Prostate gland (tissue), 2 donors: ENCODE measurements at places on chromosomes 7 and 10.
A peak's percentile ranks its signal among the peaks of the same experiment; 100 is the strongest.

- no peak for DNase-seq
- H3K4me1 ChIP-seq, result no peaks in the 10 kb centered on the region
- no peak overlapping the region for H3K4me3 ChIP-seq
- no peaks in the 10 kb centered on the region for H3K27me3 ChIP-seq
These were observed 688.9 kb downstream of the PHTF2 start for GRCh38 chr7:78487464-78487863.

GRCh38 chr7:66036788-66037187 is 38.8 kb upstream of the ASL start:
- no peaks in the 10 kb centered on the region for H3K27me3 ChIP-seq
- H3K36me3 ChIP-seq, result no peaks in the 10 kb centered on the region
- no peak overlapping the region for H3K4me3 ChIP-seq

GRCh38 chr7:84043661-84044191 is 150.9 kb downstream of the SEMA3A start:
- DNase-seq, result no peak
- H3K36me3 ChIP-seq, result no peaks in the 10 kb centered on the region
- H3K27ac ChIP-seq, result no peak overlapping the region
- H3K4me3 ChIP-seq, result no peak overlapping the region
- H3K27me3 ChIP-seq, result no peaks in the 10 kb centered on the region
- H3K4me1 ChIP-seq, result no peaks in the 10 kb centered on the region

DNA sequence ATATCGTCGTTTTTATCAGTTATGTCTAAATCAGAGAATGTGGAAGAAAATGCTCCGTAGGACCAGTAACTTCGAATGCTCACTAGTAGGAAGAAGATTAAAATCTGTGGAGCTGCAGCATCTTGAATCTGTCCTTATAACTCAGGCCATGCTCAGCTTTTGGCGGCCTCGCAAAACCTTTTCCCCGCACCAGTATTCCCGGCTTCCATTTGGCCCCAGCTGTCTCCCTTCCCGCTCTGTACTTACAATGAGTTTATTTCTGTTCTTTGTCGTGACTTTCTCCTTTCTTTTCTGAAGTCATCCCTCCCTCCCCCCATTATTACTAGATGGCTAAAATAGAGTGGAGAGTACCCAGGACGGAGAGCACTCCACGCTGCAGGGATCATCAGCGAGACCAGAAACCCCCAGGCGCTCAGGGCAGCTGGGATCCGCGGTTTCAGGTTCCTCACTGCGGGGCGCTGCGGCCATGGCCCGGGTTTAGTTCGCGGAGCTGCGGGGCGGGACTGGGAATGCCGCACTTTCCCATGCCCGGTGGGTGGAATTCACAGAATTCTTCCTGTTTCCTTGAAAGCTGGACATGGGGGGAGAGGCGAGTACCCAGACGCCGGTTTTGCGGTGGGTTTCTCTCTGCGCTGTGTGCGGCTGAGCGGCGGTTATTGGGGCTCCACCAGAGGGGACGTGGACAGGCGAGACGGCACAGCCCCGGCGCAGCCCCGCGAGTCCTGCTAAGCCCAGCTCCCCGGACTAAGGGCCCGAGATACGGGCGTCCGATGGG is 183.5 kb downstream of the POM121L12 start:
- H3K36me3 ChIP-seq, result no peaks in the 10 kb centered on the region
- DNase-seq, result no peak
- H3K4me1 ChIP-seq, result no peaks in the 10 kb centered on the region
- no peak overlapping the region for H3K27ac ChIP-seq
- peak overlapping the region; percentile 7 for H3K4me3 ChIP-seq
- H3K27me3 ChIP-seq, result no peaks in the 10 kb centered on the region

DNA sequence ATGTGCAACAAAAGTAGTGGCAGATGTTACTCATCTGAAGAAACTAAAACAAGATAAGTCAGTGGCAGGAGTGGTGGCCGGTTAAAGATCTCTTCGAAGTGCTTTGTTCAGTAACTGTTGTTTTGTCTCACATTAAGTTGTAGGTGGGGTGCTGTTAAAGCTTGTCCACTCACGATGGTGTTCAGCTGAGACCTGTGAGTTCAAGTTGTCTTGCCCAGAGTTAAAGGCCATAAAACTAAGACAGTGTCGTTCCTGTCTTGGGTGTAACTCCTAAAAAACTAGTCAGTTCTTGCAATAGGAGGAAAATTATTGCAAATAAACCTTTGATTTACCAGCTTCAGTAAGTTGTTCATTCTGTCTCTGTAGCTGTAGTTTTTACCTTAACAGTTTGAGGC is 857 bp upstream of the FOXP2 start:
- H3K4me3 ChIP-seq, result no peak overlapping the region
- H3K27me3 ChIP-seq, result no peaks in the 10 kb centered on the region
- H3K27ac ChIP-seq, result no peak overlapping the region
- peak; percentile 8 for DNase-seq
- no peaks in the 10 kb centered on the region for H3K4me1 ChIP-seq

- no peak overlapping the region for H3K27ac ChIP-seq
- H3K36me3 ChIP-seq, result no peaks in the 10 kb centered on the region
- H3K4me3 ChIP-seq, result no peak overlapping the region
- no peak for DNase-seq
- no peaks in the 10 kb centered on the region for H3K4me1 ChIP-seq
These were observed 212.0 kb downstream of the PLXNA4 start for GRCh38 chr7:132364226-132364625.

GRCh38 chr7:105429746-105430612 is 41.3 kb upstream of the SRPK2 start:
- H3K4me3 ChIP-seq, result no peak overlapping the region
- H3K27me3 ChIP-seq, result no peaks in the 10 kb centered on the region
- no peak overlapping the region for H3K27ac ChIP-seq
- DNase-seq, result peak; percentile 59
- H3K36me3 ChIP-seq, result no peaks in the 10 kb centered on the region
- no peaks in the 10 kb centered on the region for H3K4me1 ChIP-seq

- peak; percentile 7 for DNase-seq
- H3K4me1 ChIP-seq, result no peaks in the 10 kb centered on the region
- H3K27ac ChIP-seq, result peak overlapping the region; percentile 94
- peak overlapping the region; percentile 52 for H3K4me3 ChIP-seq
- no peaks in the 10 kb centered on the region for H3K36me3 ChIP-seq
These were observed 32.8 kb upstream of the PHF14 start for GRCh38 chr7:10940704-10941355.

- H3K27ac ChIP-seq, result no peak overlapping the region
- no peaks in the 10 kb centered on the region for H3K27me3 ChIP-seq
- H3K4me1 ChIP-seq, result no peaks in the 10 kb centered on the region
- H3K4me3 ChIP-seq, result no peak overlapping the region
- no peaks in the 10 kb centered on the region for H3K36me3 ChIP-seq
These were observed 12.5 kb upstream of the INTS1 start for GRCh38 chr7:1516586-1517251.

- no peaks in the 10 kb centered on the region for H3K4me1 ChIP-seq
- DNase-seq, result no peak
- no peaks in the 10 kb centered on the region for H3K36me3 ChIP-seq
- H3K4me3 ChIP-seq, result no peak overlapping the region
- no peak overlapping the region for H3K27ac ChIP-seq
These were observed 22.5 kb downstream of the LRRC4 start for GRCh38 chr7:128008744-128009143.

GRCh38 chr10:99520040-99520846 is 12.5 kb upstream of the NKX2-3 start:
- peaks cover 52% of the 10 kb centered on the region for H3K27me3 ChIP-seq
- no peak overlapping the region for H3K27ac ChIP-seq
- no peak for DNase-seq

GRCh38 chr10:28721318-28721951 is 44.1 kb downstream of the BAMBI start:
- H3K27me3 ChIP-seq, result no peaks in the 10 kb centered on the region
- no peak overlapping the region for H3K27ac ChIP-seq

- no peaks in the 10 kb centered on the region for H3K36me3 ChIP-seq
- DNase-seq, result no peak
- no peak overlapping the region for H3K4me3 ChIP-seq
- no peak overlapping the region for H3K27ac ChIP-seq
These were observed 349.7 kb upstream of the NRP1 start for GRCh38 chr10:33684211-33684611.

DNA sequence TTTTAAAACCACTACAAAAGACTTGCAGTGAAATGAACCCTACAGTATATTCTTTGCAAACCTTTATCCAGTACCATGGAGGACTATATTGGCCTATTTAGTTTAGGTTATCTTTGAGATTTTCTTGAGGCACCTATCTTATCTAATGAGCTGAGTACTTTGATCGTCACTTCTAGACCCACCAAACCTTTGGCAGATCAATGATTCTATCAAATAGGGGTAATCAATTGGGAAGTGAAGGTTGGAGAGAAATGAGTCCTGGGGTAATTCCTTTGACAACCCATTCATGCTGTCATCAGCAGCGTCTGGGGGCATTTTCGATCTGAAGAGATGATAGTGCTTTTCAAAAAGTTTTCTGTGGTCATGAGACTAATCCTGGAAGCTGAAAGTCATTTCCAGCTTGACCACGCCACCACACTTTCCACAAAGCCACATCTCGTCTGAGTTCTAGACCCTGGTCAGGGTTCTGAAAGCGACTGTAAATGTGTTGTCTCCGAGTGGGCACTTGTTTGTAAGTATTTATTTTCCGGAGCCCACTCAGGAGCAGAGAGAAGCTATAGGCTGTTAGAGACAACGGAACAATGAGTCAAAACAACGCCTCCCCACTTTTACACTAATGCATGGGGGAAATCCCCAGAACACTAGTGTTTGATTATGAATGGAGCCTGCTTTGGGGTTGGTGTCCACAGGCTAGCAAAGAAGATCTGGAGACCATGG is 4.8 kb downstream of the EGR2 start:
- H3K27ac ChIP-seq, result no peak overlapping the region
- DNase-seq, result no peak
- peaks cover 3% of the 10 kb centered on the region for H3K4me1 ChIP-seq
- peaks cover 9% of the 10 kb centered on the region for H3K27me3 ChIP-seq

DNA sequence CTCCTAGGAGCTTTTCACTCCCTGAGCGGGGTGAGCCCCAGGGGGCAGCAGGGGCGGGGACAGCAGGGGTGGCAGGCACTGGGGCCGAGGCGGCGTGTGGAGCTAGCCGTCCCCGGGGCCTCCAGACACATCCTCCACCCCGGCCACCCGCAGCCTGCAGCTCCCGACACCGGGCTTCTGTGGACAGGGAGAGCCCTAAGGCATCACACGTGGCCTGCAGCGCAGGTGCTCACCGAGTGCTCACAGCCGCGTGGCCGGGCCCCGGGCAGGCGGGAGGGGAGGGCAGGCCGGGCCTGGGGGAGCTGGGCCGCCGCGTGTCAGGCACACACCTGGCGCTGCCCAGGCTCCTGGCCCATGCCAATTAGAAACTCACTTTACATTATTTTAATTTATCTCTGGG is 51.4 kb downstream of the MICALL2 start:
- H3K27me3 ChIP-seq, result peaks cover 17% of the 10 kb centered on the region
- no peak overlapping the region for H3K4me3 ChIP-seq
- H3K4me1 ChIP-seq, result no peaks in the 10 kb centered on the region
- no peak for DNase-seq

DNA sequence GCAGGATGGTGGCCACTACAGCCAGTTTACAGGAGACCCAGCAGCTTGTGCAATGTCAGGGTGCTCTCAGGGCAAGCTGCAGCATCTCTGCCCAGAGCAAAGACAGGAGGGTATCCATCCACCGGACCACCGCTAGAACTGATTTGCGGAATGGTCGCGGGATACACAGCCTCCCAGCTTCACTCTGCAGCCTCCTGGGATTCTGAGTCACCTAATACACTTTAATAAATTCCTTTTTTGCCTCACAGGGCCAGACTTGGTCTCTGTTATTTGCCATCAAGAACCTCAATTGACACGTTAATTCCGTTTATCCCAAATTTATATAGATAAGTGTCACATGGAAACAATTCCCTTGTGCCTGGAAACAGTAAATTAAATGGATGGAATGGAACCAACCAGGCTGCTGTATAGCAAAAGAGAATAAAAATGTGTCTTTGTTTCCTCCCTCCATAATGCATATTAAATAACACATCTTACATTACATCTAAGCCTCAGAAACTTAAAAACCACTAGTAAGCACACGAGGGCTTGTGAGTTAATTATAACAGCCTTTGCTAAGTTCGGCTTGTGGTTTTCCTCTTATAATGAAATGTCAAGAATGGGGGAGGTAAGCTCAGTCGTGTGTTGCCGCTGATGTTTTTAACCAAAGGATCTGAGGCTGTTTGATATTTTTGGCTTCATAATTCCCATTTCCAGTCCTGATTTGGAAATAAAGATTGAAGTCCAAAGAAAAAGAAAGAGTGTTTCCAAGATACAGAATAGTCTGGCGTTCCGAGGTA is 52.1 kb downstream of the ADRB1 start:
- H3K27me3 ChIP-seq, result no peaks in the 10 kb centered on the region
- no peaks in the 10 kb centered on the region for H3K4me1 ChIP-seq
- no peak overlapping the region for H3K27ac ChIP-seq
- H3K4me3 ChIP-seq, result no peak overlapping the region
- H3K36me3 ChIP-seq, result no peaks in the 10 kb centered on the region

- peak; percentile 34 for DNase-seq
- H3K36me3 ChIP-seq, result no peaks in the 10 kb centered on the region
- no peak overlapping the region for H3K4me3 ChIP-seq
- H3K27ac ChIP-seq, result peak overlapping the region; percentile 14
- peaks cover 11% of the 10 kb centered on the region for H3K4me1 ChIP-seq
These were observed 187.5 kb upstream of the NFE2L3 start for GRCh38 chr7:25964483-25964991.

DNA sequence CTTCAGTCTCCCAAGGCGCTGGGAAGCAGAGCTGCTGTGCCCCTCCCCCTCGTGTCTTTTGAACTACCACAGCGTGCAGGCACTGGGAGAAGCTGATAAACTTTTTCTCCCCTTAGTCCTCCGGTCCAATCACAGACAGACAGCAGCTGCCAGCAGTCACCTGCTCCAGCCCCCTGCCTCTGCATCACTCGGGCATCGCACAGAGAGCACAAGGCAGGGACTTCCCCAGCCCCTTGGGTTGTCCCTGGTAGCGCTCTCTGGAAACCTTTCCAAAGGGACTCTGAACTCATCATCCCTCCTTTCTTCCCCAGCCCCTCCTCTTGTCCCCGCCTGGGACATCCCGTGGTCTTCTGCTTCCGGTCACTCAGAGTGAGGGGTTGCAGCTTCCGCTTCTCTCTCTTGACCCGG is 1.4 kb upstream of the NEUROG3 start:
- no peak overlapping the region for H3K27ac ChIP-seq
- H3K36me3 ChIP-seq, result no peaks in the 10 kb centered on the region
- H3K27me3 ChIP-seq, result peaks cover 60% of the 10 kb centered on the region
- H3K4me3 ChIP-seq, result no peak overlapping the region
- DNase-seq, result no peak

GRCh38 chr10:24439935-24440334 is 231.0 kb downstream of the KIAA1217 start:
- H3K4me1 ChIP-seq, result no peaks in the 10 kb centered on the region
- H3K27me3 ChIP-seq, result no peaks in the 10 kb centered on the region
- DNase-seq, result no peak
- H3K36me3 ChIP-seq, result no peaks in the 10 kb centered on the region

GRCh38 chr7:157877298-157878090 is 540.7 kb downstream of the DNAJB6 start:
- no peak overlapping the region for H3K4me3 ChIP-seq
- DNase-seq, result no peak
- no peak overlapping the region for H3K27ac ChIP-seq
- H3K4me1 ChIP-seq, result no peaks in the 10 kb centered on the region
